Kasumi-1 (cell line): ENCODE measurements at places on chromosomes 4 and X.
A peak's percentile ranks its signal among the peaks of the same experiment; 100 is the strongest.

GRCh38 chrX:137425273-137425902 lies 140.5 kb upstream of the ZIC3 start:
- DNase-seq, result no peak

DNA sequence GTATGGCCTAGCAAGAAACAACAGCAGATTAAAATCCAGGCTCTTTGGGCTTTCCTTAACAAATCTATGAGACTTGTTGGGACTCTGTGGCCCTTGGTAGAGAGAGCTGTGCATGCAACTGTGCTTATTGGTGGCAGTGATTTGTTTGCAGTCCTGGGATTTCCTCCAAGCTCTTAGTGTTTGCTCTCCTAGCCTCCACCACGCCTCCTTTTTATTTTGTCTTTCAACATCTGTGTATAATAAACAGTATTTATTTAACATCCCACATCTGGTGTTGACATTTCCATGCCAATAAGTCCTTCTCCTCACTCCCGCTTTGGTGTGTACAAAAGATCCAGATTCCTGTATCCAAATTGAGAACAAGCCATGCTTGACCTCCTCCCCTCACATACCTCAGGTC lies 3.1 kb downstream of the TNMD start:
- DNase-seq, result no peak

- no peak for DNase-seq
Measured at GRCh38 chr4:84968925-84969324, 2.4 kb upstream of the WDFY3 start.

DNA sequence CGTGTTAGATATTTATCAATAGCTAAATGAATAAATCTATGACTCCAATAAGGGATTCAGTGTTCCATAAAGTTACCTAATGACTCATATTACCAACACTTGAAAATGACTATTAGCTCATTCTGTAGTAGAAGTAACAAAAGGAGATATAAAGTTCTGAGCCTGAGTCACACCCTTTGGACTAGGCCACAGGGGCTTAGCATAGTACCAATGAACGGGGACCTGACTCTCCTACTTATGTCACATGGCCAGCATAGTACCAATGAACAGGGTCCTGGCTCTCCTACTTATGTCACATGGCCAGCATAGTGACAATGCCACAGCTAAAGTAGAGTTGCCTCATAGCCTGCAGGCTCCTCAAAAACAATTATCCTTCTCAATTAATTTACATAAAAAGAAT lies 43.7 kb downstream of the MAGEB16 start:
- DNase-seq, result peak; percentile 26

GRCh38 chr4:80566203-80566872 lies 230.8 kb downstream of the CFAP299 start:
- no peak for DNase-seq

DNA sequence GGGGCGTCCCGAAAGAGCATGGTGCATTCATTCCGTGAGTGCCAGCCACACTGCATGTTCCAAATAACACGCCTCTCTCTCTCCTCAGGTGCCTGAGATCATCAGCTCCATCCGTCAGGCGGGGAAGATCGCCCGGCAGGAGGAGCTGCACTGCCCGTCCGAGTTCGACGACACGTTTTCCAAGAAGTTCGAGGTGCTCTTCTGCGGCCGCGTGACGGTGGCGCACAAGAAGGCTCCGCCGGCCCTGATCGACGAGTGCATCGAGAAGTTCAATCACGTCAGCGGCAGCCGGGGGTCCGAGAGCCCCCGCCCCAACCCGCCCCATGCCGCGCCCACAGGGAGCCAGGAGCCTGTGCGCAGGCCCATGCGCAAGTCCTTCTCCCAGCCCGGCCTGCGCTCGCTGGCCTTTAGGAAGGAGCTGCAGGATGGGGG lies 54.2 kb downstream of the PTTG2 start:
- no peak for DNase-seq

GRCh38 chr4:53043055-53043454 lies 180.9 kb downstream of the RASL11B start:
- DNase-seq, result no peak

- no peak for DNase-seq
Measured at GRCh38 chrX:136211766-136212556, 39.2 kb downstream of the MAP7D3 start.

- no peak for DNase-seq
Measured at GRCh38 chr4:173436149-173436579, 37.2 kb upstream of the SCRG1 start.

DNA sequence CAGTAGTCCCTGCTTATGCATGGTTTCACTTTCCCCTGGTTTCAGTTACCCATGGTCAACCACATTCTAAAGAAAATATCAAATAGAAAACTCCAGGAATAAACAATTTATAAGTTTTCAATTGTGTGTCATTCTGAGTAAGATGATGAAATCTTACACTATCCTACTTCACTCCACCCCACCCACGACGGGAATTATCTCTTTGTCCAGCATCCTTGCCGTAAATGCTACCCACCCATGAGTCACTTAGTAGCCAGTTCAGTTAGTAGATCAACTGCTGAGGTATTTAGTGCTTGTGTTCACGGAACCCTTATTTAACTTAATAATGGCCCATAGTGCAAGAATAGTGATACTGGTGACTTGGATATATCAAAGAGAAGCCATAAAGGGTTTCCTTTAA lies 91.4 kb downstream of the KLHL13 start:
- no peak for DNase-seq

DNA sequence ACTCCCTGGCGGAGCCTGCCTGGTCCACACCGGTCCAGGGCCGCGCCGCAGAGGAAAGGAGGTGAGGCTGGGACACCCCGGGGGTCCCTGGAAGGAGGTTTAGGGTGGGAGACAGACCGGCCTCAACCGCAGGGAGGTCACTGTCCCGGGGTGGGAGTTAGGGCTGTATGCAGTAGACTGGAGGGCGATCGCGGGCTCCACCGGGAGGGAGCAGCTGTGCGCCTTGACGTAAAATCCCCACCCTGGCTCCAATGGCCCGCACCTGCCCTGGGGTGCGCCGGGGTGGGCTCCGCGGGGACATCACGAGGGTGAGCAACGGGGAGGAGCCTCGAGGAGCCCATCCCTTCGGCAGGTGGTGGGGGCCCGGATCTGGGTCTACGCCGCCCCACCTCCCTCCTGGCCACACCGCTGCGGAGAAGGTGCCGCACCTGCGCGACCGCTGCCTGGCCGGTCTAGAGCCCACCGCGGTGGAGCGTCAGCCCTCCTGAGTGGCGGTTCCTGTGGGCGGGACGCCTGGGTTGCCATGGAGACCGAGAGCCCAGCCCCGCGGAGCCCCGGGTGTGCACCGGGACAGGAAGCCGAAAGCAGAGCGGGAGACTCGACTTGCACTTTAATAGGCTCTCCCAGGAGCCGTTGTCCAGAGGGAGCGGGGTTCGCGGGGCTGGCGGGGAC lies 105.1 kb downstream of the ADRA2C start:
- DNase-seq, result no peak

DNA sequence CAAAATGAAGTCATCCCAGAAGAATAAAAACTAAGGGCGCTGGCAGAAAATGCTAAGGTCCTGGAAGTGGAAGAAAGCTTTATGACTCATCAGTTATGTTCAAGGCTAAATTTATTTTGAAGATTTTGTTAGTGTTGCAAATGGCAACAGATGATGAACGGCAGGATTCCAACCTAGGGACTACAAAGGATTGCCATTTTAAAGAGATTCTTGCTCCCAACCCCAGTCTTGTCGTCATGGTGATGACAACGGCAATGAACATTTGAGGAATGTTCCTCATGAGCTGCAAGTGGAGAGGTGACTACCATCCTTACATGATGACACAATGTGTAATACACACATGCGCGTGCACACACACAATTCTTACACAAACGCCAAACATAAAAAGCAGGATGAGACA lies 54.4 kb upstream of the FTHL17 start:
- no peak for DNase-seq

DNA sequence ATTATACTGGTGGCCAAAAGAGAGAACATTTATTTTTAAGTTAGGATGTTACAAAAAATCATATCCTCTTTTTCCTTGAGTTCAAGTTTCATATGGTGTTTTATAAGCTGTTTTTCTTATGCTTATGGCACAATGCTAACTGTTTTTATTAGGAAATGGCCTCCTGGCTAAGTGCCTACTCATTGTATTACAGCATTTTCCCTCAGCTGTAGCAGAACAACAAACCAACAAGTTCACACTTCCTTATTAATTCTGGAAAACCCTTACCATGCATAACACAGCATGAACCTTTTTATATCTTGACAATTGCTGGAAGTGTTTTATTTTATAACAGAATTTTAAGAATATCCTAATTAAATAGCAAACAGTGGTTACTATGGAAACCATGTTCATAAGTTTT lies 165.8 kb downstream of the GASK1B start:
- DNase-seq, result no peak

DNA sequence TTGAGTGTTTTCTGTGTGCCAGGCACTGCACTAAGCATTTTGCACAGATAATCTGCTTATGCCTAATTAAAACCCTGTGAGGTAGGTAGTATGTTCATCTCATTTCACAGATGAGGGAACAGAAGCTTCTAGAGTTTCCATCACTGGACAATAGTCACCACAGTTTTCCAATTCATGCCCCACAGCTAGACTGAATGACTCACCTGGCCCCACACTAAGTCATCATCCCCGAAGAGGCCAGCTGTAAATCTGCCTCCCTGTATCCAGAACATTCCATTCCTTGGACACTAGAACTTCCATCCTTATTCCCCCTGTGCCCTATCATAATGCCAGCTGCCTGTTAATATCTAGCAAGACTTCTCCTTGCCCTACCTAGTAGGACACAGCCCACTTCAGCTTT lies 40.9 kb upstream of the NYX start:
- no peak for DNase-seq

GRCh38 chr4:6732441-6733357 lies 16.7 kb downstream of the BLOC1S4 start:
- DNase-seq, result no peak

DNA sequence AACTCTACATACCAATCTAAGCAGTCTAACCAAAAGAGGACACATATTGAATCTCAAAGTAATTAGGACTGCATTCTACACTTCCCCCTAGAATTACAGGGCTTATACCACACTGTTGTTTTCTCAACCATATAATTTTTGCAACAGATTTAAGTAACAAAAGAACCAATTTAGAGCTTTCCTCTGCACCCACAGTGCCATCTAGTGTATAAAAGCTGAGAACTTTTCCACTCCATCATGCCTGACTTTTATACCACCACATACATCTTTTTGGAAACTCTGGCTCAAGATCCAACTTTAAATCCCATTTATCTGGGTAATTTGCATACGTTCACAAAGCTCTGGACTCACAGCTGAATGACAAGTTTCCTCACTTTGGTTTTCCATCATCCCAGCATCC lies 99.5 kb downstream of the EFHC2 start:
- peak; percentile 17 for DNase-seq

DNA sequence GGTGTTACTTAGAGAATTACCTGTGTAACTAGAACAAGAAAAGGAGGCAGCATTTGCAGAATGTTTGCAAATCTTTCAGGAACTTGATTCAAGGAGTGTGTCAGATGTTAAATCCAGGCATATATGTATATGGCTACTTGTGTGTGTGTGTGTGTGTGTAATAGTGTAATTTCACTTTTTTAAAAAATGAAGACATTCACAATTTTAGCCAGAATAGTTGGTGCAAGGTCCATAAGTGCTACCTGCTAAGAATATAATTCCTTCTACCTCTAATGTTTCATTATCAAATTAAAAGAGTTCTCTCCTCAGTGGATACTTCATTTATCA lies 158.0 kb downstream of the PALLD start:
- no peak for DNase-seq

GRCh38 chr4:183563874-183564273 lies 59.0 kb downstream of the ING2 start:
- no peak for DNase-seq

DNA sequence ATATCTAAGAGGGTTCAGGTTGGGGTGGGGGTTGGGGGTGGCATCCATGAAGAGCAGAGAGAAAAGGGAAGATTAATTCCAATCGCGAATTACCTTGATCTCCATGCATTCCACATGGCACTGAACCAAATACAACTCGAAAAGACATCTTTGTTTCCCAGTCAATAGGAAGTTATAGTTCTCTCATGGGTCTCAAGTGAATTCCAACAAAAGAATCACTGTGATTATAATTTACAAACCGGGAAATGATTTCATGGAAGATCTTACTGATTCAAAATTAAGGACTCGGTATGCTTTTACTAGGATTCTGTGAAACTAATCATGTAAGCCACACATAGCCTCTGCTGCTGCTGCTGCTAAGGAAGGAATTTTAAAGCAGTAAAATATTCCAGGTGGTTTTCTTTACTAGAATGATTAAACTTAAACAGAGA lies 26.6 kb upstream of the AMELX start:
- DNase-seq, result no peak

DNA sequence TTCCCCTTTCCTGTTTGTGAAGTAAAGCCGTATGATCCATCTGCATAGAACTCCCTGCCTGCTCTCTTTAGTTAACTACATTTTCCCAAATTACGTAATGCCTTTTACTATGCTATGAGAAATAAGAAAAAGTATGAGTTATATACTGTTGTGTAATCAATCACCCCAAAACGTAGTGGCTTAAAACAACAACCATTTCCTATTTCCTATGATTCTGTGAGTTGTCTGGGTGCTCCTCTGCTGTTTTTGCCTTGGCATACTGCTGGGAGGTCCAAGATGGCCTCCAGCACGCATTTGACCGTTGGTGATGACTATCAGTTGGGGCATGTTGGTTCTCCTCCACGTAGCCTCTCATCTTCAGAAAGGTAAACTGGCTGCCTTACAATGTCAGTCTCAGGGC lies 39.8 kb downstream of the BBS12 start:
- DNase-seq, result no peak

- DNase-seq, result no peak
Measured at GRCh38 chr4:182716192-182716591, 201.0 kb downstream of the DCTD start.

- peak; percentile 83 for DNase-seq
Measured at GRCh38 chrX:16484338-16484737, 165.6 kb upstream of the S100G start.

DNA sequence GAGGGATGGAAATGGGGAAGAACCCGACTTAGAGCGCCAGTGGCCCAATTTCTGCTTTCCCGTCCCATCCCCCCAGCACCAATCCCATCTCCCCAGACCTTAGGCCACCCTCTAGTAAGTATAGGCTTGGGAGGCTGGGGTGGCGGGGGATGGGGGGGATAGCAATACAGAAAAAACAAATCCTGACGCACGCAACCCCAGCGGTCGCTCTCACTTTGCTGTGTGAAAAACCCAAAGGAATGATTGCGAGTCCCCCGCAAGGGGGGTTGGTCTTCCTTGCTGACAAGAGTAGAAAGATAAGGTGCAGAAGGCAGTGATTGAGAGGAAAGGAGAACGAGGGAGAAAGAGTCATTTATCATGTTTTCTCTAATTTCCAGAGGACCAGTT lies 863 bp downstream of the CPE start:
- DNase-seq, result no peak

DNA sequence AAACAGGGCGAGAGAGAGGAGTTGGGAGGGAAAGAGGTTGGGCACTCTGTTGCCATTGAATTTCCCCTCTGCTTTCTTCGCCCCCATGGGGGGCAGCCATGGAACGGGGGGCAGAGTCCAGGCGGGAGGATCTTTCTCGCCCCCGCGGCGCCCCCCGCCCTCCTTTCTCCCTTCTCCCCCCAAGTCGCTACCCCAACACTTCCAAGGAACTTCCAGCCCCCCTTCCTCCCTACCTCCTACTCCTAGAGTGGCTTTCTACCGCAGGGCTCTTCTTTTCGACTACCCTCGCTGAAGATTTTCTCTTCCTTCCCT lies 594 bp upstream of the STAG2 start:
- no peak for DNase-seq
